ENCODE measurements at places on chromosomes 3 and 15. TPM values are rescaled to one million over a fixed set of nuclear protein-coding genes. Genes with fewer than 3 reads are reported as not detected.

FAM107A gene
- 93.4 TPM for total RNA-seq

GP9 gene
- total RNA-seq: not detected

CPB1 gene
- total RNA-seq: 0.21 TPM

TGM5 gene
- total RNA-seq: not detected

MRPL47 gene
- total RNA-seq: 41.1 TPM

CILP gene
- 1.8 TPM for total RNA-seq

CA12 gene
- 10.7 TPM for total RNA-seq

GPR27 gene
- 2.4 TPM for total RNA-seq

CTXND1 gene
- total RNA-seq: 0.11 TPM

OR5K2 gene
- not detected for total RNA-seq

MAGEL2 gene
- total RNA-seq: 0.11 TPM

TUSC7 gene
- total RNA-seq: not detected

CPN2 gene
- not detected for total RNA-seq

KY gene
- 0.43 TPM for total RNA-seq

BDH1 gene
- total RNA-seq: not detected

LXN gene
- 1.2 TPM for total RNA-seq

DNA sequence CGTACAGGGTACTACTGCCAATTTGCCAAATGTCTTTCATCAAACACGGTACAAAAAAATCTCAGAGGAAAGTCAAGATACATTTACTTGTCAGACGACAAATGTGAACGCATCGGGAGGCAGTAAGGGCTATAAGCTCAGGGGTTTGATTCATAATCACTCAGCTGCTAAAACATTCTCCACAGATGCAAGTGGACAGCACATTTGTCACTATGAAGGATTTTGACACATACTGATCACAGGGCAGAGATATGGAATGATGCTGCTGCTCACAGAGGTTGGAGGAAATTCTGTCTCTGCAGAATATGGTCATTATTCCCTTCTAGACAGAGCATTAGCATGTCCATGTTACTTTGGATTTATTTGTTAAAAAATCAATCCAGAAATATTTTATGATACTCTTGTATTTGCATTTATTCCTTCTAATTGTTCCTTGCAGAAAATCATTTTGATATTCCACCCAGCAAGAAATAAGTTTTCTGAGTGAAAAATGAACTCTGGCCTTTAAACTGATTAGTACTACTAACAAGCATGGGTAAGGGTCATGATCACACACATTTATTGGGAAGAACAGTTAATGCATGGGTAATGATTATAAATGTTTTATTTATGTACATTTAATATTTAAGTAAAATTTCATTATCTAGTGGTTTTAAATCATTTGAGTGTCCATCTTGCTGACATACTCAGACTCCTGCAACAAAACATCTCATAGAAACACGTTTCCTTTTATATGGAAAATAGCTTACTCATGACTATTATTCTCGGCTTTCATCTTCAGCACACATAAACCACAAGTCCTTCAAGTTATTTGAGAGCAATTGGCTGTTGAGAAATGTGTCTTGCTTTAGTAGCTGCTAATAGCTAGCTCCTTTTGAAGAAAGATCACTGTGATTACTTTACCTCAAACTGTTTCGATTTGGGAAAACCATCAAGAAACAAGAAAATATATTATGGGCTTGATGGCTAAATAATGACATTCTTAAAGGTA lies 559.3 kb downstream of the MECOM start:
- DNase-seq: no peak

- no peak for DNase-seq
Observed at GRCh38 chr3:8837162-8837561, 67.7 kb upstream of the OXTR start.

DNA sequence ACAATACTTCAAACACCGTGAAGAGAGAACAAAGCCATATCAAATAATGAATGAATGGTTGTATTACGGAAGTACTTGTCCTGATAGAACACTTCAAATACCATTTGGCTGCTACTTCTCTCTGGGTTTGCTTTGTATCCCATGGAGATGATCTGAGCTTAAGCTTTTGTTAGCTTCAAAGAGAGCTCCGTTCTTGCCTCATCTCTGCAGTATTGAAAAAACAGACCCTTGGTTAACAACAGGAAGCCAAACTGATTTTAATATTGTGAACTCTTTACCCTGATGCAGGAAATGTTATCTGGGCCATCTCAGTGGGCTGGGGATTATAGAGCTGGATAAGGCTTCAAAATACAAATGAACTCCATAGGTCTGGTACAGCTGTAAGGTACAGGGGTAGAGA lies 101.0 kb downstream of the CHL1 start:
- no peak for DNase-seq

DNA sequence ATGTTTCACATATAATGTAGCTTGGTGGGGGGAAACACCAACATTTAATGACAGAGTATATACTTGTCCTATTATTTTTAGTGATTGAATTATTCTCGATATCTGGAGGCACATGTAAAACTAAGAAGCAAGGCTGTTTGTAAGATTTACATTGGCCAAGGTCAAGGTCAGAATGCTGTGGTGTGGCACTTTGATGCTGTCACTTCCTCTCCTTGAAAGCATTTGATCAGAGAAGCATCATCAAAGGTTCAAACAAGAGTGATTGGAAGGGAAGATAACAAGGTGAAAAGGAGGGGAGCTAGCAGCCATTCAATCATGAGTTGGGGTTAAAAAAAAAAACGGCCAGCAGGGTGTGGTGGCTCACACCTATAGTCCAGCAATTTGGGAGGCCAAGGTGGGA lies 26.4 kb downstream of the RTF1 start:
- DNase-seq: no peak

DNA sequence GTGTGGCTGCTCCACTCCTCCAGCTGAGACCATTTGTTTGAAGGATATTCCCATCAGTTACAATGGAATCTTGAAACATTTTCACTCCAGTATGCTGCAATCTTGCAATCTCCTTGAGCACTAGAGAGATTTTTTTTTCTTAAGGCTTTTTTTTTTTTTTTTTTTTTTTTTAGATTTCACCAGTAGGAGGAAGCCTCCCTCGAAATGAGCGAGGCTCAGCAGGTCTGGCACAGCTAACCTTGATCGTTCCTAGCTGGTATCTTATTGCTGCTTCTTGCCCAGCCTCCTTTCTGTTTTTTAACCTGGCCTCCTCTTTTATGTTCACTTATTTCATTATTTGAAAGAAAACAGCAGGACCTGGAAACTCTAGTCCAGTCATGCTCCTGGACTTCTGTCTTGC lies 48.1 kb downstream of the RAP2B start:
- no peak for DNase-seq

GRCh38 chr3:17765819-17766472 lies 23.5 kb upstream of the TBC1D5 start:
- DNase-seq: no peak

GRCh38 chr3:17755836-17756235 lies 13.4 kb upstream of the TBC1D5 start:
- no peak for DNase-seq

- no peak for DNase-seq
Observed at GRCh38 chr3:71168121-71168721, 415.3 kb downstream of the FOXP1 start.

DNA sequence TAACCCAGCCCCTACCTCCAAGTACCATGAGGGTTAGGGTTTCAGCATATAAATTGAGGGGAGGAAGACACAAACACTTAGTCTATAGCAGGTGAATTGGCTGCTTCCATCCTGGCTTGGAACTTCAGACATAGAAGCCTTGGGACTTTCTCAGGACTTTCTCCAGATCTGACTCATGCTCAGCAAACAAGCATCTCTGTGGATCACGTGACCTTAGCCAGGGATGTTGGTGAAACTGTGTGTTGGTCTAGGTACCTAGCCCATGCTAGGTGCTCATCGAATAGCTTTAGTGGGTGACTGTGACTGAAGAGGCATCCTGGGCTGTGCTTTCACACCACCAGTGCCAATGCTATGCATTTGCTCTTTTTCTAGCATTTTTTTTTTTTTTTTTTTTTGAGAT lies 58.9 kb downstream of the CD47 start:
- DNase-seq: no peak

DNA sequence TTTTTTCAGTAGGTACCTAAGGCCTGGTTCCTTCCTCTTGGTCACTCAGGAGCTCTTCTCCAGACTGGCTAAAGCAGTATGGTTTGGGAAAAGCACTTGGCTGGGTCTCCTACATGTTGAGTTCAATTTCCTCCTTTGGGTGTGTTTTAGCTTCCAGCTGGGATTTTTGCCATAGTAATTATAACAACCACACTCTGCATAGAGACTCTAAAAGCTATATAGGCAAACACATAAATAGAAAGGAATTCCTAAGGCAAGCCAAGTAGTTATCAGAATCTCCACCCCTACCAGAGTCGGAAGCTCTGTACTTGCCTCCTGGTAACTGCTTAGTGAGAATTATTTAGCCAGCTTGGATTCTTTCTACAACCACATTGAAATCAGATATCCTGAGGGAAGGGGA lies 48.6 kb downstream of the FOXL2 start:
- no peak for DNase-seq

- no peak for DNase-seq
Observed at GRCh38 chr3:139933766-139934165, 1.2 kb upstream of the CLSTN2 start.

GRCh38 chr3:5095886-5096285 lies 26.2 kb upstream of the ARL8B start:
- no peak for DNase-seq

DNA sequence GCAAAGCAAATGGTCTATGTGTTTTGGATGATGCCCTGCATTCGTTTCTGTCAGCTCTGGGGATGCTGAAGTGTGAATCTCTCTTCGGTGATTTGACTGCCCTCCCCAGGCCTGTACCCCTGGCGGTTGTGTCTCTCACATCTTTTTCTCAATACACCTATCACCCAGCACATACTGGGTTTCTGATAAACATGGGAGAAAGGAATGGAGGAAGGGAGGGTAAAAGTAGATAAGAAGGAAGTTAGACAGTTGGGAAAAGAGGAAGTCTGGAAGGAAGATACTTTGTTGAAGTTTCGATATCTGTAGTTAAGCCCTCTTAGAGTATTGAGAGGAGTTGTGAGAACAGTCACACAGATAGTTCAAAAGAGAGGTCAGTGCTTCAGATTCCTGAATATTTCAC lies 35.8 kb upstream of the LRTM1 start:
- no peak for DNase-seq

DNA sequence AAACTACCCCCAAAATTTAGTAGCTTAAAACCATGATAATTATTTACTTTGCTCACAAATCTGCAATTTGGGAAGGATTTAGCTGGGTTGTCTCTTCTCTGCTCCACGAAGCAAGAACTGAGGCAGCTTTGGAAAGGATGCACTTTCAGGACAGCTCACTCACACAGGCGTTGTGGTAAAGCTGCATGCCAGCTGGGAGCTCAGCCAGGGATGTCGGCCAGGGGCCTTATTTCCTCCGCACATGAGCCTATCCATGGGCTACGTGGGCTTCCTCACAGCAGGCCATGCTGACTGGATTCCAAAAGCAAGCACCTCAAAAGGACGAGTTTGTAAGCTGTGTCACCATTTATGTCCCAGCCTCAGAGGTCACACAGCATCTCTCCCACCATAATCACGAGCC lies 301.3 kb upstream of the IGF1R start:
- DNase-seq: no peak

DNA sequence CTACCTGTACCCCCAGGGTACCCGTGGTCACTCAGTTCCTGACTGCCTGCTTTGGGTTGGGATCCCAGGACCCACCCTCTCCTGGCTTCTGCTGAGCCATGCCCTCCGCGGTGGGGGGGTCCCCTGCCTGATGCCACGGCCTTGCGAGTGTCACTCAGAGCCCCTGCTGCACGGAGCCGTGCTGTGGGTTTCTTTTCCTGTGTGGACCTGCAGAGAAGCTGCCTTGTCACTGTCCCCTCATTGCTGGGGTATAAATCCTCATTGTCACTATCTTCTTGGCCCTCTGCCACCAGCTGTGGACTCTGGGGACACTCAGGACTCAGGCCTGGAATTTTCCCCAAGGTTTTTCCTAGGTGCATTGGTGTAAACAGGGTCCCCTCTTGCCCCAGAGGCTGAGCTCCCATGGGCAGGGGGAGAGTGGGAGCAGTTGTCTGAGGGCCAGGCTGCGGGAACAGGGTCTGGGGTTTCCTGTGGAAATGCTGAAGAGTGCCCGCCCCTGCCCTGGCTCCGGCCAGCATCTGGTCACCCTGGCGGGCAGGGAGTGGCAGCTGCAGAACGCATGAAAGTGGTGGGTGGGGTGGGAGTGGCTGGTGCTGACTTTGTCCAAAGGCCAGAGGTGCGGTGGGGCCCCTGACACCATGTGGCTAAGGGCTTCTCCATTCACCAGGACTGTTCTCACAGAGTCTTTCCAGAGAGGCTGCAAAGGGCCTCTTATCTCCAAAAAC lies 191.7 kb downstream of the GOLGA6L6 start:
- DNase-seq: peak; percentile 60

- no peak for DNase-seq
Observed at GRCh38 chr3:32584660-32585059, 14.0 kb upstream of the DYNC1LI1 start.

- DNase-seq: no peak
Observed at GRCh38 chr3:21718943-21719591, 31.9 kb downstream of the ZNF385D start.

GRCh38 chr15:28902856-28903255 lies 17.1 kb downstream of the APBA2 start:
- DNase-seq: no peak

GRCh38 chr3:107450254-107450893 lies 72.4 kb upstream of the BBX start:
- DNase-seq: no peak

- DNase-seq: no peak
Observed at GRCh38 chr3:200758-201325, 4.3 kb downstream of the CHL1 start.

- DNase-seq: no peak
Observed at GRCh38 chr15:90638963-90639362, 78.2 kb upstream of the BLM start.

DNA sequence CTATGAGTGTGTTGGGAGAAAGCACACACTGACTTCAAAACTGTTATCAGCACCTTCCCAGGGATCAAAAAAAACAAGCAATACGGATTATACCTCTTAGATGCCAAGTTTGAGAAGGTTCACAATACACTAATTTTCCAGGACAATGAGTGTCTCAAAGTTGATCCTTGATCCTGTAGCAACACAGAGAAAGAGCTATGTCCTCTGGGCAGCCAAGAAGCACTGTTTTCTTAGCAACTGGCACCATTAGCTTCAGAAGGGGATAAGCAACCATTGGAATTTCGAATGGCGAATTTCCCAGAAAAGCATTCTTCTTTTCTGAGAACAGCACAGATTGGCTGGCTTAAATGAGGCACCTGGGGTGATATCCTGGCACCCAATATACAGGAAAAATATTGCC lies 270.3 kb upstream of the RORA start:
- DNase-seq: no peak

Data from ascending aorta (tissue), 2 donors.